ENCODE measurements at places on chromosomes 2 and 18. TPM values are rescaled to one million over a fixed set of nuclear protein-coding genes. Genes with fewer than 3 reads are reported as not detected.

CTLA4 gene
- total RNA-seq: not detected

GRCh38 chr18:80178935-80179818 is 68.1 kb downstream of the PARD6G start:
- H3K4me1 ChIP-seq: no peaks in the 10 kb centered on the region
- H3K36me3 ChIP-seq: no peaks in the 10 kb centered on the region
- DNase-seq: no peak
- no peak overlapping the region for H3K27ac ChIP-seq
- no peak overlapping the region for H3K4me3 ChIP-seq

FOXD4L1 gene
- total RNA-seq: not detected

UGT1A3 gene
- total RNA-seq: 1.3 TPM

- no peak for DNase-seq
- H3K4me3 ChIP-seq: no peak overlapping the region
- peaks cover 44% of the 10 kb centered on the region for H3K27me3 ChIP-seq
- no peaks in the 10 kb centered on the region for H3K4me1 ChIP-seq
Observed at GRCh38 chr2:7424481-7424880, 507.3 kb downstream of the RNF144A start.

All from stomach (tissue), 19 donors.